ENCODE measurements at places on chromosomes 6 and 20.

DNA sequence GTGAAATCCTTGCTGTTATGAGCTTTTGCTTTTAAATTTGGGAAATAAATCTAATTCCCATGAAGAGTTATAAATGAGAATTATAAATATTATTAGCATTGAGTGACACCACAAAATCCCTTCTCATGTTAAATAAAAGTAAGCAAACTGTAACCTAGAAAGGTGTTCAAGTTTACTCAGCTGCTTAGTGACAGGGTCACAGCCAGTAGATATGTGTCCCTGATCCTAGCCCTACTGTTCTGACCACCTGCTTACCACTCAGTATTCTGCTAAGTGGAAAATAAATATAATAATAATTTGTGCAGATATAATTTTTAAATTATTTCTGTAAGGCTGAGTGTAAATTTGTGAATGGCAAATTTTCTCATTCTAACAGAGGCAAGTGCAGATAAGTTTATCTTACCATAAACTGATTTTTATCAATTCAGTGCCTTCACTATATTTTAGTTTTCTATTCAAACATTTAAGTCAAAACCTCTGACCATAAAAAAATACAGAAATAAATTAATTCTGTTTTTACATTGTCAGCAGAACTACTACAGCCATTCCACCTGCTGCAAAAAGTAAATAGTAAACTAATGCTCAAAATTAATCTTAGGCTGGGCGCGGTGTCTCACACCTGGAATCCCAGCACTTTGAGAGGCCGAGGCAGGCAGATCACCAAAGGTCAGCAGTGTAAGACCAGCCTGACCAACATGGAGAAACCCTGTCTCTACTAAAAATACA, 118.2 kb downstream of the TENT5A start:
- DNase-seq = no peak

DNA sequence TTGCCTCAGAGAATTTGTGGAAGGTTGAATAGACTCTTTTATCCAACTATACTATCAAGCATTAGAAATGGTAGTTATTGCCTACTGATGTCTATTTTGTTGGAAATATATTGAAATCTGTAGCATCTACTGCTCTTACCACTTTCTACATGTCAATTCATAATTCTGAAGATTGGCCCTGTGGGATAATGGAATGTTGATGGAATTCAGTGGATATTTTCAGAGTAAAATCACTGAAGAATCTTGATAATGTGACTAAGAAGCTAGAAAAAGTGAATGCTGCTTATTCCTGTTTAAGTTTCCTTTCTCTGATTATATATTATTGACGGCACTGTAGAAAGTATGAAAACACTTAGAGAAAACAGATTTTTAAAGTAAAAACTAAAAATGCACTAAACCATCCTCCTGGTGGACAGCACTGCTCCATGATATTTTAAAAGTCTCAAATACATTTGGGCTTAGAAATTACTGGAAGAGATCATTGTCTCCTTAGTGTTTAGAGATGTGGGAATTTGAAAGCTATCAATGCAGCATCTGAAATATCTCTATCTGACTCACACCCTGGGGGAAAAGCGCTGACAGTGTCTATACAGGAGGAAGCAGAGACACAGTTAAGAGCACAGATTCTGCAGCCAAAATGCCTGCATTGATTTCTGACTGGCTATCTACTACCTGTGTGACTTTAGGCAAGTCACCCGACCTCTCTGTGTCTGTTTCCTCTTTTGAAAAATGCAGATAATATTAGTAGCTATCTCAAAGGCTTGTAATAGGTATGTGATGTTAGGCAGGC, 37.9 kb upstream of the RCAN2 start:
- DNase-seq = no peak

- DNase-seq = no peak
Measured at GRCh38 chr6:137259349-137259748, 40.2 kb upstream of the IFNGR1 start.

DNA sequence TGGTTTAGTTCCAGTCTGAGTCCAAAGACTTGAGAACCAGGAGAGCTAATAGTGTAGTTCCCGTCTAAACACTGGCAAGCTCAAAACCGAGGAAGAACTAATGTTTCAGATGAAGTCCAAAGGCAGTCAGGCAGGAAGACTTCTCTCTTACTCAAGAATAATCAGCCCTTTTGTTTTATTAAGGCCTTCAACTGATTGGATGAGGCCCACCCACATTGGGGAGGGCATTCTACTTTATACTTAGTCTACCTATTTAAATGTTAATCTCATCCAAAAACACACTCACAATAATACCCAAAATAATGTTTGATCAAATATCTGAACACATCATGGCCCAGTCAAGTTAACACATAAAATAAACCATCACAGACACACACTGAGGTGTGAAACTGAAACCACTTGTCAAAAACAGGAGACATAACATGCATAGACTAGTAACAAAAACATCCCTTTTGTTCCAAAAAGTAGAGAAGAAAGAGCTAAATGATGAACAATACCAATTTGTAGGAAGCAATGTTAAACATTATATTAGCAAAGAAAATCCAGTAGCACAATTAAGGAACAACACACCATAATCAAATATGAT, 50.2 kb upstream of the SENP6 start:
- no peak for DNase-seq

DNA sequence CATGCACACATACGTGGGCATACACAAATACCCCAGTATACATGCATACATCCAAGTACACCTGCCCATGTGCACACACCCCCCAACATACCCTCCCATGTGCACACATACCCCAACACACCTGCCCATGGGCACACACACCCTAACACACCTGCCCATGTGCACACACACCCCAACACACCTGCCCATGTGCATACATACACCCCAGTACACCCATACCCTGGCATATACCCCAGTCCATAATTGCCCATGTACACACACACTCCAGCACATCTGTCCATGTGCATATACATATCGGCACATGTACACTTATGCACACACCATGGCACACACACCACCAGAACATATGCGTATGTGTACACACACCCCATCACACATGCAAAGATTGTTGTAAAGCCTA, 475.2 kb downstream of the PREX1 start:
- no peak for DNase-seq

Measured in activated CD8-positive, alpha-beta memory T cell treated with anti-CD3 and anti-CD28 coated beads for 1 hour (primary cell).